ENCODE measurements at places on chromosomes 3 and 15. TPM values are rescaled to one million over a fixed set of nuclear protein-coding genes. Genes with fewer than 3 reads are reported as not detected.

GRCh38 chr3:47270526-47270925 lies 12.1 kb downstream of the KIF9 start:
- no peaks in the 10 kb centered on the region for H3K4me1 ChIP-seq
- H3K27me3 ChIP-seq, result no peaks in the 10 kb centered on the region
- no peak for DNase-seq
- no peak overlapping the region for H3K27ac ChIP-seq

- peaks cover 15% of the 10 kb centered on the region for H3K4me1 ChIP-seq
- H3K4me3 ChIP-seq, result no peak overlapping the region
- DNase-seq, result no peak
- peaks cover 3% of the 10 kb centered on the region for H3K27me3 ChIP-seq
- H3K27ac ChIP-seq, result no peak overlapping the region
Measured at GRCh38 chr15:80992006-80992405, 2.4 kb upstream of the MESD start.

The RBPMS2 gene
- 2.0 TPM for total RNA-seq

DNA sequence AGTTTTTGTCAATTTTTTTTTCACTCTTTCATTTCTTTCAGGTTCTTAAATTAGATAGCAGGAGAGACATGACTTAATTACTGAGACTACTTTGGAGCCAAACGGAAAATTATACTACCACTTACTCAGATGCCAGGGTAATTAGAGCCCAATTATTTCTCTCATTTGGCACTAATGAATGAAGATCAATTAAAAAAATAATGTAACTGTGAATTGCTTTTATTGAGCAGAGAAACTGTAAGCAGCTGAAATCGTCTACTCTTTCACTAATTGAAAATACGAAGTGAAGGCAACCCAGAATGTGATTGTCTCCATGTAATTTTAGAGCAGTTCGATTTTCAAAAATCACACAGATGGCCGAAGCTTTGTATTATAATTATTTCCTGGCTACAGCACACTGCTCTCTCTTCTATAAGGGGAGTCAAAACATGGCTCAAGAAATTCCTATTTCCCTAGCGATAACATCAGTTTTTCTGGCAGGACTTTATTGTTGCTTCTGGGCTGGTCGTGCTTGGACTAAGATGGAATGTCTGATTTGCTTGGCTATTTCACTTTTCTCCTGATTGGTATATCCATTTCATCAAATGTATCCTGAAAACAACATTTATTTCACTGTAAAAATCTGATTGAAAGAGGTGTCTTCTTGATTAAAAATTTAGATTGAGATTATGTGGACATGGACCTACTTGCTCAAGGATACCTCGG lies 55.8 kb upstream of the PDZRN3 start:
- no peaks in the 10 kb centered on the region for H3K27me3 ChIP-seq
- peaks cover 3% of the 10 kb centered on the region for H3K4me1 ChIP-seq

- no peaks in the 10 kb centered on the region for H3K36me3 ChIP-seq
- no peak overlapping the region for H3K4me3 ChIP-seq
- no peak overlapping the region for H3K27ac ChIP-seq
Measured at GRCh38 chr3:56987238-56987895, 73.1 kb upstream of the SPATA12 start.

DNA sequence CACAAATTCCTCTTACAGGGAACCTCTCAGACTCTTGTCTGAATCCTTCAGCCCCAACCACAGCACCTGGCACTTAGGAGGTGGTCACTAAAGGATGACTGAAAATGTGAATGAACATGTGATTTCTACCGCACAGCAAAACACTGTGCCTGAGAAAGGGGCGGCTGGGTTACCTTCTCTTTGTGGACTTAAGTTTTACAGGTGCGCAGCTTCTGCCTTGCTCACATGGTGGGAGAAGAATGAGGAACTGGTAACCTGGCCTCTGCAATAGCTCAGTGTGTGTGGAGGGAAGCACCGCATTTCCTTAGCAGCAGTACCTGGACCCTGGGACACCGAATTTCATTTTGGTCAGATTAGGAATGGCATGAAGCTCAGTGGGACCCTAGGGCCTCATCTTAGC lies 9.8 kb upstream of the ETV5 start:
- H3K4me3 ChIP-seq, result no peak overlapping the region
- peaks cover 8% of the 10 kb centered on the region for H3K27me3 ChIP-seq
- peaks cover 14% of the 10 kb centered on the region for H3K4me1 ChIP-seq
- H3K36me3 ChIP-seq, result no peaks in the 10 kb centered on the region

DNA sequence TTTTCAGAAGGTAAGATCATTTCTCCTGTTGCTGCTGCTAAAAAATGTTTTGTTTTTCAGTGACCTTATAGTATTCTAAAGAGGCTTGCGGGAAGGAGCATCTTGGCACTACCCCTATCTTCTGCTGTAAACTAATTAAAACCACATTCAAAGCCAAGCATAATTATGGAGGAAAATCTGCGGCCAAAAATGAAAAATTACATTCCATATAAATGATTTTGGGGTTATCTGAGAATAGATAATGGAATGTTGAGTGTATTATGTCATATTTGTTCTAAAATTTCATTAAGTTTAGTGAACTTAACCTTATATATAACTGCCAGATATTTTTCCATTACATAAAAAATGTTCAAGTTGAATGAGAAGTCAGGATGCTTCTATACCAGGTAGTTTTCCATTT lies 170.4 kb upstream of the TMC3 start:
- H3K4me1 ChIP-seq, result peaks cover 2% of the 10 kb centered on the region
- H3K36me3 ChIP-seq, result no peaks in the 10 kb centered on the region
- DNase-seq, result no peak
- H3K27me3 ChIP-seq, result peaks cover 1% of the 10 kb centered on the region

The ADAMTSL3 gene
- 0.32 TPM for total RNA-seq

GRCh38 chr3:168847291-168847883 lies 751.7 kb upstream of the GOLIM4 start:
- DNase-seq, result peak; percentile 19
- H3K36me3 ChIP-seq, result peaks cover 18% of the 10 kb centered on the region
- H3K4me3 ChIP-seq, result no peak overlapping the region
- peaks cover 8% of the 10 kb centered on the region for H3K27me3 ChIP-seq
- no peaks in the 10 kb centered on the region for H3K4me1 ChIP-seq

The CLDN16 gene
- total RNA-seq, result not detected

GRCh38 chr3:7707187-7707586 lies 794.4 kb upstream of the LMCD1 start:
- no peaks in the 10 kb centered on the region for H3K27me3 ChIP-seq
- no peaks in the 10 kb centered on the region for H3K4me1 ChIP-seq
- no peak overlapping the region for H3K27ac ChIP-seq
- no peak overlapping the region for H3K4me3 ChIP-seq
- DNase-seq, result no peak
- H3K36me3 ChIP-seq, result no peaks in the 10 kb centered on the region

DNA sequence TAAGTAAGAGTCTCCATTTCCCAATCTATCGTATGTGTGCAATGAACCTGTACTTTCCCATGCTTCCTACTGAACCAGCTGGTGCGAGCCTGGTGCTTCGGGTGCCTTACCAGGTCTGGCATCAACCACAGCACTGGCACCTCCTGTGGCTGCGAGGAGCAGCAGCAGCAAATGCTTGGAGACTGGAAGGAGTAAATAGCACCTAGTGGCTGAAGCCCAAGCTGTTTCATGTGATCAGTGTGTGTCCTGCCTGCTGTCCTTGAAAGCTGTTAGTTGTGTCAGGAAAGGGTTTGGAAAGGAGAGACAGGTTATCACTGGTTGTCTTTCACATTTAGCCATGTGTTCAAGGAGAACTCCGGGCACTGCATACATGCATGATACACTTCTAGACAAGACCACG lies 31.8 kb downstream of the PCOLCE2 start:
- no peak overlapping the region for H3K4me3 ChIP-seq
- H3K27me3 ChIP-seq, result peaks cover 2% of the 10 kb centered on the region
- H3K36me3 ChIP-seq, result no peaks in the 10 kb centered on the region
- H3K27ac ChIP-seq, result peak overlapping the region; percentile 63

DNA sequence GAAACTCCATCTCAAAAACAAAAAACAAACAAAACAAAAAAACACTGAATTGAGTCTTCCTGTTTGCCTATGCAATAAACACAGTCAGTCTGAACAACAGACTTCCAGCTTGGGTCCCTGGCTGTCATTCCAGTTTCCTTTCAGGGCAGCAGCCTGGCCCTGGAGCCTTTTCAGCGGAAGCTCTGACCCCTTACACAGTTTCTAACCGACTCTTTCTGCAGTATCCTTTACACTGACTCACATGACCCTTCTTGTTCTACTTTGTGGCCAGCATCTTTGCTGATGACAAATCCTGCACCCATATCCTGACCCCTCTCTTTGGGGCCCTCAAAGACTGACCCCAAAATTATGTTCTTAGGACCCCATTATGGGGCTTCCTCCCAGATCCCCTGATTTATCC lies 38.3 kb upstream of the INO80 start:
- no peaks in the 10 kb centered on the region for H3K27me3 ChIP-seq
- DNase-seq, result no peak
- H3K4me1 ChIP-seq, result no peaks in the 10 kb centered on the region
- H3K27ac ChIP-seq, result no peak overlapping the region
- no peaks in the 10 kb centered on the region for H3K36me3 ChIP-seq

GRCh38 chr3:135752851-135753250 lies 212.7 kb upstream of the PPP2R3A start:
- peaks cover 4% of the 10 kb centered on the region for H3K4me1 ChIP-seq
- DNase-seq, result no peak
- no peaks in the 10 kb centered on the region for H3K27me3 ChIP-seq
- no peak overlapping the region for H3K27ac ChIP-seq
- H3K36me3 ChIP-seq, result no peaks in the 10 kb centered on the region

- no peak overlapping the region for H3K4me3 ChIP-seq
- no peaks in the 10 kb centered on the region for H3K27me3 ChIP-seq
- H3K4me1 ChIP-seq, result peaks cover 2% of the 10 kb centered on the region
- H3K36me3 ChIP-seq, result no peaks in the 10 kb centered on the region
- no peak for DNase-seq
Measured at GRCh38 chr3:173755161-173755560, 357.6 kb downstream of the NLGN1 start.

The SCN11A gene
- total RNA-seq, result 0.78 TPM

DNA sequence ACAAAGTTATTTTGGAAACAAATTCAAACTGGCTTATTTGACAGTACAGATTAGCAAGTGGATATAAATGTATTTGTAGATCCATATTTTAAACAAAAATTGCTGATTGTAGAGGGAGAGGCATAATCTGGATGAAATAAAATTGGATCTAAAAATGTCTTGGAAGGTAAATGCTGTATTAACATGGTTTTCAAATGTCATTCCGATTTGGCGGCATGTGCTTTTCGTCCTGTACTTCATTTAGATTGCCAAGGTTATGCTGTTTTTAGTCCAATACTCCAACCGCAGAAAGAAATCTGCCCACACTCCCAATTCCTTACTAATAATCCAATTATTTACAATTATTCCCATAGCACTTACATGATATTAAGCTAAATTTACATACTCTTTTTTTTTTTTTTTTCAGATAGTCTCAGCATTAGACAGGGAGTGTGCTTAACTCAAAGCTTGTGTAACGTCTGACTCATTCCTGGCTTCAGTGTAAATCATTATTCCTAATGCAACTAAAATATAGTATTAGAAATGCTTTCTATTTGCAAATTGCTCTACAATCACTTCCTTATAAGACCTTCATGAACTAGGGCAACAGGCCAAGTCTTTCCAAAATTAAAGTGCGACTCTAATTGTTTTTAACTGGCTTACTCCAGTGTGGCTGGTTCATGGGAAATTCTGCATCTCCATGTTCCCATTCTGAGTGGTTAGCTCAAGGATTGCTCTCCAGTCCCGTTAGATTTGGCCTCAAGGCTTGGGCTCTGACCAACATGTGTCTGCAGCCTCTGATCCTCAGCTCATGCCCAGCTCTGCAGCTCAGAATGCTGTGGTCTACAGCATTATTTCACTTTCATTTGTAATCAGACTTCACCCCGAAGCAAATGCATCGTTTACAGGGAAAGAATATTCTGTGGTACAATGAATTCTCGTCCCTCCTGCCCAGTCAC lies 103.9 kb downstream of the FBN1 start:
- no peak for DNase-seq
- H3K27ac ChIP-seq, result no peak overlapping the region
- no peaks in the 10 kb centered on the region for H3K36me3 ChIP-seq
- H3K4me1 ChIP-seq, result no peaks in the 10 kb centered on the region
- no peak overlapping the region for H3K4me3 ChIP-seq
- peaks cover 2% of the 10 kb centered on the region for H3K27me3 ChIP-seq

GRCh38 chr3:97910931-97911351 lies 61.3 kb downstream of the RIOX2 start:
- no peak for DNase-seq
- peaks cover 11% of the 10 kb centered on the region for H3K4me1 ChIP-seq
- H3K27me3 ChIP-seq, result peaks cover 2% of the 10 kb centered on the region
- peak overlapping the region; percentile 38 for H3K4me3 ChIP-seq
- peak overlapping the region; percentile 69 for H3K27ac ChIP-seq

DNA sequence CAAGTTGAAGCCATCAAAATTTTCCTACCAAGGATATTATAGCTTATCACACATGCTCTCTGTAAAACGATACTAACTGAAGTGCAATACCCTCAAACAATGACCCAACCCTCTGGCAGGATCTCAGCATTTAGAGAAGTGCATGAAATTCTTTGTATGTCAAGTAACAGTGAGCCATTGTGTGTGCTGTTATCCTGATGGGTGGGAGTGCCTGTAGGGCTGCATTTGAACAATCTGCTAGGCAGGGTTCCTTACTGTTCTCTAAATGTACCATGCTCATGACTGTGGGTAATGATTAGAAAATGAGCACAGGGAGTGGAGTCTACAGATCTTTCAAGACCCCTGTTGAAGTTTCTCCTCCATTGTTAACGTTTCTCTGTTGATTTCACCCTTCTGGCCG lies 398.1 kb downstream of the NSUN3 start:
- no peaks in the 10 kb centered on the region for H3K27me3 ChIP-seq
- no peak for DNase-seq
- H3K27ac ChIP-seq, result no peak overlapping the region

The CD96 gene
- not detected for total RNA-seq

- no peaks in the 10 kb centered on the region for H3K36me3 ChIP-seq
- DNase-seq, result no peak
Measured at GRCh38 chr3:25725810-25726209, 57.4 kb downstream of the NGLY1 start.

DNA sequence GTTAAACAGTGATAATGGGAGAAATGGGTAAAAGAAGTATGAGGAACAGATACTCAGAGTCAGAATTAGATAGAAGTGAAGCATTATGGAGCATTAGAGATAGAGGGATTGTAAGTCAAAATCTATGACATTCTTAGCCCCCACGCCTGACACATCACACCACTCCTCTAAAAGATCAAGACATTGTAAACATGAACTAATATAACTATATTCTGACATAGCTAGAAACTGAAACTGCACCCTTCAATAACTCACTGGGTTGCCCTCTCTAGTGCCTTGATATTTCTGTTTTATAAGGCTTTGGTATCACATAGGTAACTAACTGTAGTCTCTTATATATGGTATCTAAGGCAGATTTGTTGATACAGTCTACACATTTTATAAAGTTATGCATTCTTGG lies 684.3 kb upstream of the DPPA4 start:
- H3K27ac ChIP-seq, result no peak overlapping the region
- DNase-seq, result no peak
- H3K27me3 ChIP-seq, result peaks cover 3% of the 10 kb centered on the region
- no peak overlapping the region for H3K4me3 ChIP-seq

The CADPS gene
- 265 TPM for total RNA-seq

The C3orf85 gene
- not detected for total RNA-seq

DNA sequence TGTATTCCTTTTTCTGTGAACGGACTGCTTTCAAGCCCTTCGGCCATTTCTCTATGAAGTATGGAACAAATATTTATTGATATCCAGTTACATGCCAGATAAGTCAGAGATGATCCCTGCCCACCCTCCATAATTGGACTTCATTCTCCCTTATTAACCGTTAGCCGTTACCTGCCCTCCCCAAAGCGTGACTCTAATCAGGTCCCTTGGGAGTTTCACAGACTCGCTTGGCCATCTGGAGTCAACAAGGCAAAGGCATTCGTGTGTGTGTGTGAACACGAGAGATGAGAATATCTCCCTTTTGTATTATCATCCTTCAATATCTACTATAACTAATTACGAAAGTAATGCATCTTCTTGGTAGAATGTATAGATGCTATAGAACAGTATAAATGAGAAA lies 314.5 kb downstream of the TLE3 start:
- H3K27ac ChIP-seq, result peak overlapping the region; percentile 31
- H3K4me3 ChIP-seq, result peak overlapping the region; percentile 41
- peaks cover 4% of the 10 kb centered on the region for H3K36me3 ChIP-seq
- no peak for DNase-seq

Measured in glutamatergic neuron (in vitro differentiated cells).